ENCODE measurements at places on chromosomes 3 and 15. TPM values are rescaled to one million over a fixed set of nuclear protein-coding genes. Genes with fewer than 3 reads are reported as not detected.

Gene RTP2
- total RNA-seq = not detected

Gene TRAK1
- total RNA-seq = 36.9 TPM

Gene DOCK3
- total RNA-seq = 1.3 TPM

Gene FRG2C
- not detected for total RNA-seq

Gene FES
- total RNA-seq = 229 TPM

Gene EHHADH
- total RNA-seq = 4.0 TPM

Gene MYO5C
- 41.2 TPM for total RNA-seq

Gene MCF2L2
- 5.1 TPM for total RNA-seq

Gene IL12A
- total RNA-seq = 14.5 TPM

Gene LTK
- total RNA-seq = 1.6 TPM

Gene CAPN3
- 3.0 TPM for total RNA-seq

Gene KBTBD8
- 1.9 TPM for total RNA-seq

Gene NME9
- total RNA-seq = 1.1 TPM

Gene AMOTL2
- 1.6 TPM for total RNA-seq

Gene CRABP1
- total RNA-seq = 1.3 TPM

Gene GOLGA8G
- not detected for total RNA-seq

Gene SPSB4
- total RNA-seq = 0.27 TPM

Gene MESP2
- under 0.01 TPM for total RNA-seq

Gene EFCAB12
- total RNA-seq = 0.27 TPM

Gene STX19
- total RNA-seq = not detected

Gene MITF
- total RNA-seq = 2.2 TPM

Gene CD200
- 12.1 TPM for total RNA-seq

Gene SPTBN5
- under 0.01 TPM for total RNA-seq

Gene STRIT1
- total RNA-seq = not detected

Measured in hematopoietic multipotent progenitor cell (in vitro differentiated cells).